ENCODE measurements at places on chromosomes 3 and 15.

DNA sequence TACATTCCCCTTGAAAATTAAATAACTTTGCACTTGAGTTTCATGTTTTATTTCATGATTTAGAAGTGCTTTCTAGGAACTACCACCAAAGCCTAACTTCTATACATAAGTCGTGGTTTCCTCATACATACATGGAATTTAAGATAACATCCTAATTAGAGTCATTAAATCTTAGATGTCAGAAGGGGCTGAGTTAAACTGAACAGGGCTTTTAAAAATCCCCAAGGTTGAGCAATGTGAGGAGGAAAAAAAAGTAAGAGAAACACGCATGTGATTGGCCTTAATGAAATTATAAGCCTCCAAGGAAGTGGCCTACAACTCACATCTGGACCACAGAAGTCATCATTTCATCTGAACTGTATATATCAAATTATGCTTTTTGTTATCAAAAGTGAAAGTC is 303.1 kb upstream of the SEMA6D start:
- no peaks in the 10 kb centered on the region for H3K27me3 ChIP-seq
- no peaks in the 10 kb centered on the region for H3K4me1 ChIP-seq

DNA sequence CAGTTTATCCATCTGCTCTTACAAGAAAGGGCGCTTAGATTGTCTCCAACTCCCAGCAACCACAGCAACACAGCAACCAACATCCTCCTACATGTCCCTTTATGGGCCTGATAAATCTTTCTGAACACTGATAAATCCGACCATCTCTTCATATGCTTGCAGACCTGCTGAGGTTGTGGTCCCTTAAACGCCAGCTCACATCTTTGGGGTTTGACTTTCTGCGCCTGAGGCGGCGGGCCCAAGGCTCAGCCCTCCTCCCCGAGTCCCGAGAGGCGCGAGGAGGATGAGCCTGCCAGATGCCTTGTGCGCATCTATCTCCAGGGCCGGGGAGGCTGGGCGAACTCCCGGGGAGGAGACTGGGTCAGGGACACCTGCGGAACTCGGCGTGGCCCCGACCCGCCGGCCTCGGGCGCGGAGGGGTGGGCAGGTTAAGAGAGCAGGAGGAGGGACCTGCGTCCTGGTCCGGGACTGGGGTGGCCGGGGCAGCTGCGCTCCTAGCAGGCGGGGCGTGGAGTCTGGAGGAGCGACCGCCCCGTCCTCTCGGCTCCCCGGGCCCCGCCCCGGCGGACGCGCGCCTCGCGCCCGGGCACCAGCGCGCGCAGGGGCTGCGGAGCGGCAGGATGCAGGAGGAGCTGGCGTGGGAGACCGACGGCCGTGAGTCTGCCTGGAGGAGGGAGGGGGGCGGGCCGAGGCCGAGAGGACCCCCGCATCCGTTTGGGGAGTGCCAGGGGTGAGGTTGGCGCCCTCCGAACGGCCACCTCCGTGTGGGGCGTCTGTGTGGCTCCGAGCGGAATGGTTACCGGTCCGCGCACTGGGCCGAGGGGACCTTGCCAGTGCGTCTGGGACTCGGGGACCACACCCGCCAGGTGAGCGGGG is at the start of gene ANKDD1A:
Gene ANKDD1A, plus strand, starts transcription at position 592 of the 876 bp plus-strand sequence. Its CDS starts 29 bp downstream, at position 621.
- H3K27ac ChIP-seq: no peak within 1 kb of the TSS
- no peaks in the 10 kb centered on the region for H3K36me3 ChIP-seq
- H3K4me1 ChIP-seq: peaks cover 5% of the 10 kb centered on the region
- peak within 1 kb of the TSS; percentile 65 for H3K4me3 ChIP-seq
- peaks cover 1% of the 10 kb centered on the region for H3K27me3 ChIP-seq

DNA sequence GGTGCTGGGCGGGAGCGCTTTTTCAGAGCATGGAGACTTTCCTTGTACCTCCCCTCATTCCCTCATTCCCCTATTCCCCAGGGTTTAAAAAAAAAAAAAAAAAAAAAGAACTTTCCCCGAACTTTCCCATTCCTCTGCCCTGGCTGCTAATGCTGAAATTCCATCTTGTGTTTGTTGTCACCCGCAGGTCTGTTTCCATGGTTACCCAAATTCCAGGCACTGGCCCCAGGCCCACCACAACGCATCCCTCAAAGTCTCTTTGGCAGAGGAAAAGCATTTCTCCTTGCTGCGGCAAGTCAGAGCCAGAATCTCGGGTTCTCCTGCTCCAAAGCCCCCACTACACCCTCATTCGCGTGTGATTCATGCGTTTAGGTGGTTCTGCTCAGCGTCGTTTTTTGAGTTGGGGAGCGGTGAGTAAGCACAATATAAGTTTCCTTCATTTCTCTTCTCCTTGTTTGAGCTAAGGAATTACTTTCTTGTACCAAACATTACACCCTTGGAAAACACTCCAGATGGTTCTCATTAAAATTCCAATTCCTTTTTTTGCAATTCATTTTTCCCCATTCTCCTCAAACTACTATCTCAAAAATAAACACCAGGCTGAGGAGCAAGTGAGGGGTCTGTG is 21.6 kb downstream of the ANAPC13 start:
- no peaks in the 10 kb centered on the region for H3K4me1 ChIP-seq
- no peaks in the 10 kb centered on the region for H3K36me3 ChIP-seq
- peaks cover 5% of the 10 kb centered on the region for H3K27me3 ChIP-seq
- no peak overlapping the region for H3K27ac ChIP-seq

GRCh38 chr15:68730976-68731897 is 89.5 kb downstream of the ANP32A start:
- no peaks in the 10 kb centered on the region for H3K27me3 ChIP-seq
- no peak overlapping the region for H3K4me3 ChIP-seq
- DNase-seq: no peak
- H3K27ac ChIP-seq: no peak overlapping the region
- H3K36me3 ChIP-seq: no peaks in the 10 kb centered on the region

DNA sequence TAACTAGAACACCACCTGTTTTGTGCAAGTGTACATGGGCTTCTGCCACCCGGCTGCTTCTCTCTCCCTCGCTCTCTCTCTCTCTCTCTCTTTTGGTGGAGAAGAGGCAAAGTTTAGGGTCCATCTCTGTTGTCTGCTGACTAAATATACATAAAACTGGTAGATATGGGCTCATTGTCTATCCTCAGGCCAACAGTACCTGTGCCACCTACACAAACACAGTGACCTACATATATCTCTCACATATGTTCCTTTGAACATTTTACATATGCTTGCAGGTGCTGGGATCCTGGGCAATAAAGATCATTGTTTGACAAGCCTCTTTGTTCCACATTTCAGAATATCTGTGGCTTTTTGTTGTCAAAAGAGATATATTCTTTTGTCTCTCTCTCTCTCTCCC is 256.3 kb upstream of the KCNH8 start:
- H3K27me3 ChIP-seq: peaks cover 27% of the 10 kb centered on the region
- no peak for DNase-seq
- no peak overlapping the region for H3K4me3 ChIP-seq
- H3K27ac ChIP-seq: no peak overlapping the region
- no peaks in the 10 kb centered on the region for H3K4me1 ChIP-seq
- H3K36me3 ChIP-seq: no peaks in the 10 kb centered on the region

DNA sequence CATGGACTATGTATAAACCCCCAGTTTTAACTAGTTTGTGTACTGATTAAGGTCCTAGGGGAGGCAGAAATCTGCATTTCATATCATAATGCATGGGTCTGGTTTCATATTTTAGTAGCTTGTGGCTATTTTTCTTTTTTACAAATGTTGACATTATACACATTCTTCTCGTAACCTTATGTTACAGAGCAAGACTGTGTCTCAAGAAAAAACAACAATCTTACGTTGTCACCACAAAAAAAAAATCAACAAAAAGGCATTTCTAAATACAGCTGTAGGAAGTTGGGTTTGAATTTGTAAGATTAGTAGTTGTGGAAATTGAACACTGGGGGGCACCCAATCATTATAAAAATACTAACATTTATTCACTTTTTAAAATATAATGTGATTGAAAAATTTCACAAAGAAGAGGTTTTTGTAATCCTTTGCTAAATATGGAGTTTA is 17.9 kb downstream of the SERP1 start:
- H3K27me3 ChIP-seq: no peaks in the 10 kb centered on the region
- no peak for DNase-seq
- H3K36me3 ChIP-seq: no peaks in the 10 kb centered on the region
- H3K4me1 ChIP-seq: peaks cover 6% of the 10 kb centered on the region
- no peak overlapping the region for H3K4me3 ChIP-seq

- peaks cover 4% of the 10 kb centered on the region for H3K27me3 ChIP-seq
- no peaks in the 10 kb centered on the region for H3K36me3 ChIP-seq
- no peak overlapping the region for H3K27ac ChIP-seq
- no peaks in the 10 kb centered on the region for H3K4me1 ChIP-seq
- no peak overlapping the region for H3K4me3 ChIP-seq
Measured at GRCh38 chr3:127740136-127740915, 67.6 kb downstream of the ABTB1 start.

GRCh38 chr3:101228441-101228840 is 91.9 kb downstream of the IMPG2 start:
- DNase-seq: no peak
- H3K36me3 ChIP-seq: no peaks in the 10 kb centered on the region
- H3K27ac ChIP-seq: no peak overlapping the region
- H3K27me3 ChIP-seq: no peaks in the 10 kb centered on the region

GRCh38 chr3:74351213-74351612 is 263.2 kb downstream of the CNTN3 start:
- H3K27me3 ChIP-seq: no peaks in the 10 kb centered on the region
- no peaks in the 10 kb centered on the region for H3K36me3 ChIP-seq
- H3K27ac ChIP-seq: no peak overlapping the region

DNA sequence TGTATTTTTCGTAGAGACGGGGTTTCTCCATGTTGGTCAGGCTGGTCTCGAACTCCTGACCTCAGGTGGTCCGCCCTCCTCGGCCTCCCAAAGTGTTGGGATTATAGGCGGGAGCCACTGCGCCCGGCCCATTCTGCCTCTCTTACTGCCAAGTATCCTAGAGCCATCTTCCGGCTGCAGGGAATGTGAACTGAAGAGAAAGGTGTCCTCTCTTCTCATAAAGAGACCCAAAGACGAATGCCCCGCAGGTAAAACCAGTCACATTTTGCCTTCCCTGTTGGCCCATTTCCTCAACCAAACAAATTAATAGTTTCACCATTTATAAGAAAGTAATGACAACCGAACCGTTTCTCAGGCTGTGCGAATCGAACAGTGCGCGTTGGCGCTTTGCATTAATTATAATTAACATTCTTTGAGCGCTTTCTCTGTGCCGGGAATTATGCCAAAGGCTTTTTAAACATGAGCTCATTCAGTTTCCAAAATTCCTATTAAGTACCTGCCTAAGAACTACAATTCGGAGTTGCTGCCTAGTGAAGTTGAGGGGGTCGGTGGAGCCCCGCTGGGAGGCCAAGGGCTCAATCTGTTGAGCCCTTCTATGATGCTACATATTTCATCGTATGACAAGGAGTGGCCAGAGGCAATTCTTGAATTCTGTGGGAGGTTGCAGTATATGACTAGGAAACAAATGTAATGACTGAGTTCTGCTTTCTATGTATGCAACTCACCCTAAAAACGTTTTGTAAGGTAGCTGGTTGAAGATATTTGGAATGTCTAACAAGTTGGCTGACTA is 819 bp upstream of the RPL24 start:
- peaks cover 34% of the 10 kb centered on the region for H3K4me1 ChIP-seq
- peak overlapping the region; percentile 99 for H3K27ac ChIP-seq
- peaks cover 32% of the 10 kb centered on the region for H3K36me3 ChIP-seq
- no peaks in the 10 kb centered on the region for H3K27me3 ChIP-seq

- no peak overlapping the region for H3K4me3 ChIP-seq
- no peaks in the 10 kb centered on the region for H3K36me3 ChIP-seq
- H3K4me1 ChIP-seq: no peaks in the 10 kb centered on the region
Measured at GRCh38 chr3:100563652-100564211, 45.7 kb upstream of the ADGRG7 start.

DNA sequence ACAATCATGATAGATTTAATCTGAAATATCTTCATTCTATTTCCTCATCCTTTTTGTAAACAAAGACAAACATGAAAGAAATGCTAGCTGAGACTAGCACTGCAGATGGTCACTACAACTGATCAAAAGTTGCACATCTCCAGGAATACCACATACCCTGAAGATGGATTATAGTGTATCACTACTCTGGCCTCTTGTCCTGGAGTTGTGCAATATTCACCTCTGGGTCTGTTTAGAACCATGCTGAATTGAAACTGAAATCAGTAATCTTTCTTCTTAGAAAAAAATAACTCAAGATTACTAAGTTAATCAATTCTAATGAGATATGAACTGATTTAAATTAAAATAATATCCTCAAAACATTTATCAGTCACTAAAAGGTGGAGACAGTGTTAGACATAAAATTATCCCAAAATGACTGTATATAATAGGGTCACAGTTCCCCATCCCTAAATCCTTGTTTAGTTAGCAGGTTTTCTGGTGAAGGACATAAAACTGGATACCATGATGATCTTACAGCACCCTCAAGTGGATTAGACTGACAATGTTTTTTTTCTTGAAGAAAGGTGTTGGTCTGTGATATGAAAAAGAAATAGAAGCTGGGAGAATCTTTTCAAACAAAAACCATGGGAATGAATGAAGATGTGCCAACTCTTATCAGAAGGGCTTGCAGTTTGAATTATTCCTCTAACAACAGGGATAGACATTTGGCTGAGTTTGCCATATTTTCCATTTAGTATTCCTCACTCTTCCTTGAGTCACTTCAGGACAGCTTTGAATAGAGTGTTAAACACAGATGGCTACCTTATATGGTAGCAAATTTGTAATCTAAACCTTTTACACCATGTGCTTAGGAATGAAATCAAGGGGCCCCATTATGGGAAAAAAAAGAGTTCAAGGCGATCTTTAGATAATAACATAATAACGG is 7.1 kb upstream of the TTC14 start:
- no peaks in the 10 kb centered on the region for H3K4me1 ChIP-seq
- no peak overlapping the region for H3K4me3 ChIP-seq
- DNase-seq: no peak
- H3K36me3 ChIP-seq: no peaks in the 10 kb centered on the region
- H3K27me3 ChIP-seq: peaks cover 25% of the 10 kb centered on the region

DNA sequence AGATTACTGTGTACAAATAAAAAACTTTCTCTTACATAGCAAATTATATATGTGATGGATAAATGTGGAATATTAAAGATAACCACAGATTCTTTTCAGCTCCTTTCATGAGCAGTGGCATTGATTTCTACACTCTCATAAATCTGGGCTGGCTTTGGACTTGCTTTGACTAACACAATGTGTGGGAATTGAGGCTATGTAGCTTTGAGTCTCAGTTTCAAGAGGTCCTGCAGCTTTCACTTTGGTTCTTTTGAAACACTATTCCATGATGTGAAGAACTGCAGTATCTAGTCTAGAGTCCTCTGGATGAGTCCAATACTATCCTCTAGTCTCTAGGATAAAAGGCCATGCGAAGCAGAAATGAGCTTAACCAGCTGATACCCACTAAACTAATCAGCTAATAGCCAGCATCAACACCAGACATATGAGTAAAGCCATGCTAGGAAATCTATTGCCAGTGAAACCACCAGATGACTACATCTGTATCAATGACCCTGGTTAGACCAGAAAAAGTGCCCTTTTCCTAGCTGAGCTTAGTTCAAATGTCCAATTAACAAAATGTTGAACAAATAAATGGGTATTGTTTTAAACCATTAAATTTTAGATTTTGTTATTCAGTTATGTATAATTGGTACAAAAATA is 274.9 kb upstream of the ZPLD1 start:
- H3K36me3 ChIP-seq: no peaks in the 10 kb centered on the region
- H3K27me3 ChIP-seq: no peaks in the 10 kb centered on the region
- no peak for DNase-seq
